Omental fat pad (tissue), 4 donors: ENCODE measurements at places on chromosomes 5 and 9.

- no peak for DNase-seq
These were observed 127.1 kb downstream of the SMARCA2 start for GRCh38 chr9:2142212-2142611.

- DNase-seq, result no peak
These were observed 510.0 kb downstream of the KCTD16 start for GRCh38 chr5:144680711-144681110.

DNA sequence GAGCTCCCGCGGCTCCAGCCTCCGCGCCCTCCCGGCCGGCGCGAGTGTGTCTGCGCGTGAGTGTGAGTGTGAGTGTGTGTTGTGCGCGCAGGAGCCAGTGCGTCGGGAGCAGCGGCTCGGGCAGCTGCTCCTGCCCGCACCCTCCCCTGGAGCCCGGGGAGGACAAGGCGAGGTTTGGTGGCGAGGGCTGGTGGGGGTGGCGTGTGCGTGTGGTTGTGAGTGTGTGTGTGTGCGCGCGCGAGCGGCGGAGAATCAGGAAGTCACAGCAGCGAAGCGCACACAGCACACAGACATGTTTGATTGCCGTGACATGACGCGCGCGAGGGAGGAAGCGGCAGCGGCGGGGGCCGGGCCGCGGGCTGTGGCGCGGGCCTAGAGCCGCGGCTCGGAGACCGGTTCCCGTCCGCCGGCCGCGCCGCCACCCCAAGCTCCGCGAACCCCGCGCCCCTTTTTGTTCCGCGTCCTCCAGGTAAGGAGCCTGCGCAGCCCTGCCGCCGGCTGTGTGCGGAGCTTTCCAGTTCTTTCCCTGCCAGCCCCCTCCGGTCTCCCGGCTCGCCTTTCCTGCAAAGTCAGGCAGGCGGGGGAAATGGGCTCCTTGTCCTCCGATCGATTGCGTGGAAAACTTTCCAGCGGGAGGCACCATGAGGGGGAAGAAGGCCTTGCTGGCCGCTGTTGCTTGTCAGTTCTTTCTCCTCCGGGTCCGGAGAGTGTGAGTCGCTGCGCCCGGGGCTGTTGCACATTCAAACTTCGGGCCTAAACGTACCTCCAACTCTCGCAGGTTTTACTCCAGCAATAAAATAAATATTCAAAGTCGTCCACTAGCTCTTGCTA is 2.4 kb downstream of the SMARCA2 start:
- DNase-seq, result peak; percentile 36

GRCh38 chr5:159773062-159773924 is 143.0 kb upstream of the ADRA1B start:
- DNase-seq, result peak; percentile 47

- no peak for DNase-seq
These were observed at the start of gene PLCXD3 for GRCh38 chr5:41510176-41510831. PLCXD3 (minus strand) TSS chr5:41510601; CDS start chr5:41510526, 75 bp downstream.

GRCh38 chr9:90100014-90100413 is 495.2 kb downstream of the GADD45G start:
- DNase-seq, result no peak

DNA sequence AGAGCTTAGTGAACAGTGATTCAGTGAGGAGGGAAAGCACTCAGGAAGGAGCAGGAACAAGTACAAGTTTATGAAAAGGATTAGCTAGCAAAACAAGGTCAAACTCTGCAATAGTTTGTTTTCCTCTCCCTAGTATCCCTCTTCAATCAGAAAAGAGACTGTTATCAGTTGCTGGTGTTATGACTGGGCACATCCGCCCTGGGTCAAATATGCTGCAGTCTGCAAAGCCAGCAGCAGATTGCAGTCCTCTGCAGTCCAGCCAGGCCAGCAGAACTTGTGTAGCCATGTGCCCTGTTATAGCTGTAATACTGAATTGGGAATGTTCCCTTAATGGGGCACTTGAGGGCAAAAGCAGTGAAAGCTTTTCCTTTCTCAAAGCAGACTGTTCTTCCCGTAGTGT is 12.0 kb downstream of the PCDHAC2 start:
- no peak for DNase-seq

DNA sequence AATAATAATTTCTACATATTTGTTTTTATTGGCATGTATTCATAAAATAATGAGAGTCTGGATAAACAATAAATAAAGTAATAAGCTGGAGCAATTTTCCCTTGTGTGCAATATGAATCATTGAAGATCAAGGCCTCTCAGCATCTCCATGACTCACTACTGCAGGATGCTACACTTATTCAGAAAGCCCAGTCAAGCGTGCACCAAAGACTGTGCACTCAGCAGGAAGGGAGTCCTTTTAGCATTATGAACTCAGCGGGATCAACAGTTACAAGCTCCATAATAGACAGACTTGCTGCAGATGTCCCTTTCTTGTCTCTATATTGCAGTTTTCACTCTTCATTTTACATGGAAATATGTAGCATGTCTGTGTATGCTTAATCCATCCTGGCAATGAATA is 485.3 kb downstream of the CDH9 start:
- no peak for DNase-seq

GRCh38 chr5:16603295-16603694 is 13.5 kb downstream of the RETREG1 start:
- no peak for DNase-seq

DNA sequence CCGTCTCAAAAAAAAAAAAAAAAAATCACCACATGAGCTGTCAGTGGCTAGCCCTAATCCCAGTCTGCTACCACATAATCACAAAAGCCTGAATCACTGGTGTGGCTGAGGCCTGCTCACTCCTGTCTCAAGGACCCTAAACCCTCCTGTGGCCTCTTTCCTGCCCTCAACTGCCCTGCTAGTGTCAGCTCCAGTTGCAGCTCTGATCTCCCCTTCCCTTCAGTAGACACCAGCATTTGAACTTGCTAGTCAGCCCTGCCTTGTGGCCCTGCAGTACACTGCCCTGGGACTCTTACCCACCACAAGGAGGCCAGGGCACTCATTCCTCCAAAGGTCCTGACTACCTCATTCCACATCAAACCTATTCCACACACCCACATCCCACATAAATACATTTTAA is 9.5 kb upstream of the P4HA2 start:
- DNase-seq, result no peak

DNA sequence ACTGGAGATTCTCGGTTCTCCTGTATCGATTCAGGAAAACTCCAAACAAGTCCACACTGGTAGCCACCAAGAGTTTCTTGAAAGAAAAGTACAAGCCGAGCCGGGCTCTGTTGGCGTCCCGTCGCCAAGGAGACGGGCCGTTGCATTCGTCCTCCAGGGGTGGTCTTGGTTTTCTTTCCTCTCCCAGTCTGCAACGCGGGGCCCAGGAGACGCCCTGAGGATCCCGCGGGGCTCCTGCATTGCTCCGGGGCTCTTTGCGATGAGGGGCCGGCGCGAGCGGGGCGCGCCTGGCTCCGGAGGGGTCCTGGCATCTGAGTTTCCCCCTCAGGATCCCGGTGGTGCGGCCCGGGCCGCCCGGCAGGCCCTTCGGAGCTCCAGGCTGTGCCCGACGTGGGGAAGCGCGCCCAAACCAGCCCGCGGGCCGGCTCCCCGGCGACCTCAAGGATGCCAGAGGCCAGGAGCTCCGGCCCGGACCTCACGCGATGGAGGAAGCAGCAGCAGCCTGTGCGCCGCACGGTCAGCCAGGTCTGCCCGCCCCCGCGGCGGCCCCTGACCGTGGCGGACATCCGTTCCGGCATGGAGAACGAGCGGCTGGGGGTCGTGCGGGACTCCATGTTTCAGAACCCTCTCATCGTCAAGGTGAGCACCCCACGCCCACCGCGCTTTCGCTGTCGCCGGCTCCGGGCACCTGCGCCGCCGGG is at the start of gene CFAP77:
Gene CFAP77, plus strand, starts transcription at position 384 of the 701 bp plus-strand sequence. Its CDS starts 61 bp downstream, at position 445.
- no peak for DNase-seq

GRCh38 chr9:17600962-17601593 is 22.2 kb downstream of the SH3GL2 start:
- no peak for DNase-seq

DNA sequence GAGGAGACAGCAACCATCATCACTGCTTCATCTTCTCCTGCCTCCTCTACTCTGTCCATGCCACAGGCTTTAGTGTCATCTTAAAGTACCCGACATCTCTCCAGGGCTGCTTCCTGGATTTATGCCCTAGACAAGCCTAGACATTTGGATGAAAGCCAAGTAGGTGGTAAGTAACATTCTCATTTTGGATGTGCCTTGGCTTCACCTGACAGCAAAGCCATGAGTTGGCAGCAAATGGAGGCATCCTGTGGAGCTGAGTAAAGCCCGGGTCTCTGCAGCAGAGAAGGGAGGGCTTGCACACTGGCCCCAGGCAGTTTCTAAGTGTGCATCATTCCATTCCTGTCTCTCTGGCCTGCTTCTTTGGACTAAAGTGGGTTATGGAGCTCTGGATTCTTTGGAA is 299.1 kb downstream of the DMAC1 start:
- DNase-seq, result no peak

GRCh38 chr5:125597338-125597737 is 825.9 kb upstream of the GRAMD2B start:
- no peak for DNase-seq

DNA sequence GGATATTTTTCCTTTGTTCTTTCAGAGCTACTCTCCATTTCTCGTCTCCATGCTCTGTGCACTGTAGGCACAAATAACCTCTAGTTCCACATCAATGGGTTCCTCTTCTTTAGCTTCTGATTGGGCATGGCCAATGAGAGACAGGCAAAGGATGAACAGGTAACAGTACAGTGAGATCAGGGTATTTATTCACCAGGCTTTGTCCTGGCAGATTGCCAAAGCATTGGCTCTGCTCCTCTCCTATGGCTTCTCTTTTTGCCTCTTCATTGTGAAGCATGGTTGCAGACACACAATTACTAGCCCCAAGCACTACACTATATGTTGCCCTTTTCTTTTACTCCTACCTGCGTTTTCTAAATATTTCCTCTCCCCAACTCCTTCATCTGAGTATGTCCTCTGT is 215.1 kb upstream of the ARRDC3 start:
- DNase-seq, result no peak

DNA sequence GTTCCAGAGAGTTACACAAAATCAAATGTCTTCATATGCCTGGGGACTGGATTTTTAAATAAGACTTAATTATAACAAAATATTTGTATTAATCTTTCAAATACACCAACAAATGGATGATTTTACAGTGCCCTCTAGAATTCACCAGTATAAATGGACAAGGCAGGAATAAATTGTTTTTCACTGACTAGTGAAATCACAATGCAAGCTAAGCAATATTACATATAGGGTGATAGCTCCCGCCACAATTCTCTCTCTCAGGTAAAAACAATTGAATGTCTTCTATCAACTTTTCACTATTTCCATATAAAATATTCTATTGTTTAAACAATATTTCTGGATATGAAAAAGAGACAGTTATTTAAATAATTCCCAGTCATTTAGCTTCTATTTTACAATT is 8.0 kb upstream of the CCDC112 start:
- no peak for DNase-seq

DNA sequence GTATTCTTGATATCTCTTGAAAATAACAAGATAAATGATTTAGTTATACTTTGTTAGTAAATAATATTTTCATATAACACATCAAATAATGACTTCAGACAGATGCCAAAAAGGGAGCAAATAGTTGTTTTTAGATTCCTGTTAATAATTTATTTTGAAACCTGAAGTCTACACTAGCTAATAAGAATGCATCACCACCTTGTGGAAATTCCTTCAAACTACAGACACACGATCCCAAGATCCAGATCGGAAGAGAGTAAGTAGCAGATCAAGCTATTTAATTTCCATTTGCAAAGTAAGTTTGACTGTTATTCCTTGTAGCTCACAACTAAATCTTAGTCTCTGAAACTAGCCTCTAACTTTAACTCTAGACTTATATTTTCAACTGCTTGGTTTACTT is 35.5 kb upstream of the ISL1 start:
- DNase-seq, result no peak

GRCh38 chr5:122723606-122724352 is 51.1 kb upstream of the SNX2 start:
- DNase-seq, result no peak

- no peak for DNase-seq
These were observed 1.2 kb downstream of the NMRK1 start for GRCh38 chr9:75086541-75087288.

GRCh38 chr5:98679963-98680362 is 93.5 kb upstream of the RGMB start:
- no peak for DNase-seq

DNA sequence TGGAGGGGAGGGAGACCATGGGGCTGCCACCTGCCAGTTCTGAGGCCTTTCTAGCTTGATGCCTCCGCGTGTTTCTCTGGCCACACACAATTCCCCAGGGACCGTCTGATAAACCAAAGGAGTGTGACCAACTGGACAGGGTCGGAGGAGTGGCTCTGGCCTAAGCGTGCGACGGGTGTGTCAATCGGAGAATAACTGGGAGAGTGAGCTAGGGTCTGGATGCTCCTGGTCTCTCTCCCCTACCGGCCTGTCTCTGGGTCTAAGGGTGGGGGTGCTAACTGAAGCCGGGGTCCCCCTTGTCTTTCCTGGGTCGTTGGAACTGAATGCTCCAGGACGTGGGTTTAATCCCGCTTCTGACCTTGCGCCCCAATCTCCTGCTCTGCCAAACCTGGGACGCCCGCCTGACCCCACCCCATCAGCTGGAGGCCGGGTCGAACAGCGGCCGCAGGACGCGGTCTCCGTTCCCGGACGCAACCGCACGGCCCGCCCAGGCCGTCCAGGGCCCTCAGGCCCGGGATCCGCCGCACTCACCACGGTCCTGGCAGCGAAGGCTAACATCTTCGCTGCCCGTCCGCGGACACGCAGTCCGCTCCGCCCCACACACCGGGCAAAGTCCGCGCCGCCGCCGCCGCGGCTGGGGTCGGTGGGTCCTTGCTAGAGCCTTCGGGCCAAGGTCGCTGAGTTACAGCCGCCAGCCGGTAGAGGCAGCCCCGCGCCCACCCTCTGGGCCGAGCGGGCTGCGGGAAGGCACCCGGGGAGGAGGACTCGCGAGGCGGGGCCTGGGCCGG is 447 bp downstream of the CRAT start:
- no peak for DNase-seq

DNA sequence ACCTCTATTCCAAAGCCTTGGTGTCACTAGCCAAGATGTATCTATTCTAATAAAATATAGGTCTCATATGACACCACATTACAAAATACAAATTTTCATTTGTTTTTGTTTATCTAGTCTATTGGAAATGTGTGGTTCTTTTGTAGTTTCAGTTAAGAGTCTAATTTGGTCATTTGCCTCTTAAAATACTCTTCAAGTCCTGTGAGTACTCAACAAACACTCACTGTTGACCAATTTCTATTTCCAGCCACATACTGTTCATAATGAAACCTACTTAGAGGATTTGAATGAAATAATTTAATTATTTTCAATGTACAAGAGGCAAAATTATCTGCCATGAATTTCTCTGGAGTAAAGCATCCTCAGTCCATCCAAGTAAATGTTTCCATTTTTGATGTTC is 40.6 kb downstream of the SLC1A3 start:
- DNase-seq, result no peak

DNA sequence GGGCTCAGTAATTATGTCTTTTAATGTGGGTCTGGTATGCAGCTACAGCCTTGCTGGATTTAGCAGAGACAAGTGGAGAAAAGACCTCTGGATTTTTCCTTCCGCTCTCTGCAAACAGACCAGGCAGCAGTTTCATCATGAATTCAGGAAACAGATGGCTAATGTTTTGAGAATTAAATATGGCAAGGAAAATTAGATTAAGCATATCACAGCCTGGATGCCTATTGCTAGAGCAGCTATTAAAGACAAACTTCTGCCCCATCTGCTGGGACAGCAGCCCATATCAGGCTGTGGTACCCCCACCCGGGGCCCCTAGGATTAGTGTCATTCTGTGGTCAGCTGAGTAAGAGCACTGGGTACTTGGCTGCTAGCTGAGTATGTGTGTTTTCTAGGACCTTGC is 6.2 kb downstream of the SKP2 start:
- DNase-seq, result no peak

GRCh38 chr5:147892696-147893296 is 13.5 kb downstream of the C5orf46 start:
- no peak for DNase-seq
